ENCODE measurements at places on chromosomes 11 and 22.
A peak's percentile ranks its signal among the peaks of the same experiment; 100 is the strongest.

DNA sequence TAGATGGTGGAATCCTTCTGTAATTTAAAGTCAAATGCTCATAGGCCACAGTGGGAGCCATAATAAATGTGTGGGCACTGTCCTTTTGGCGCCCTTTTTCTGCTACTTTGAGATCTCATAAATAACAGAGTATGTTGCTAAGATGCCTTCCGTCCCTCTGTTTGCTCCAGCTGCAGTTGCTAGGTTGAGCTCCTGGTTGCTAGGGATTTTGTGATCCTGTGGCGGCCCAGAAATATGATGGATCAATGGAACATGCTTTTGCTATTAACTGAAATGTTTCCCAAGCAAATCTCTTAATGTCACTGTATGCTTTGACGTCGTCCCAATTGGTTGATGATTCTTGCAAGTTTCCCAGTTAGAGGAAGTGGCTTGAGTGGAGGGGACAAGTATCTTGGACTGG is 53.5 kb downstream of the MYO18B start:
- no peak for DNase-seq

DNA sequence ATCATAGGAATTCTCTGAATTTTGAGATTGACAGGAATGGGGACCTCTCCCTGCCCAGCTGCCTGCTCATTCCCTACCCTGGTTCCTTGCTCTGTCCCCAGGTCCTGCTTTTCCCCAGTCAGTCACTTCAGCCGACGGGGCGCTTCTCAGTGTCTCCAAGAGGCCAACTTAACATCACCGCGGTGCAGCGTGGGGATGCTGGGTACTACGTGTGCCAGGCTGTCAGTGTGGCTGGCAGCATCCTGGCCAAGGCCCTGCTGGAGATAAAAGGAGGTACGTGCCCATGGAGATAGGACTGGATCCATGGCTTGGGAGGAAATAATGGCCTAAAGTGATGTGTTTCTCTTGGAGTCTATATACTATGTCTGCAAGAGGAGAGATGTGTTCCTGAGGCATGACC is 7.0 kb downstream of the ROBO3 start:
- no peak for DNase-seq

DNA sequence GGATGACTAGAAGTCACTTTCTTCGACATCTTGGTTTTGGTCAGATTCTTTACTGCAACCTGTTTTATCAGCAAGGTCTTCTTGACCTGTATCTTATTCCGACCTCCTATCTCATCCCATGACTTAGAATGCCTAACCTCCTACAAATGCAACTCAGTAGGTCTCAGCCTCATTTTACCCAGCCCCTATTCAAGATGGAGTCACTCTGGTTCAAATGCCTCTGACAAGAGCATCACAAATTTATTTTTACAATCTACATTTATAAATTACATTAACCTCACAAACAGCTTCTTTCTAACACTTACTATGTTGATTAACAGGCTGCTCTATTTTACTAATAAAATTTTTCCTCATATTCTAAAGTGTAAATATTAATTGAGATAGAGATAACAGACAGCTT is 867.0 kb upstream of the CNTN5 start:
- no peak for DNase-seq

- DNase-seq = no peak
These were observed 7.9 kb downstream of the AIP start for GRCh38 chr11:67490727-67491065.

DNA sequence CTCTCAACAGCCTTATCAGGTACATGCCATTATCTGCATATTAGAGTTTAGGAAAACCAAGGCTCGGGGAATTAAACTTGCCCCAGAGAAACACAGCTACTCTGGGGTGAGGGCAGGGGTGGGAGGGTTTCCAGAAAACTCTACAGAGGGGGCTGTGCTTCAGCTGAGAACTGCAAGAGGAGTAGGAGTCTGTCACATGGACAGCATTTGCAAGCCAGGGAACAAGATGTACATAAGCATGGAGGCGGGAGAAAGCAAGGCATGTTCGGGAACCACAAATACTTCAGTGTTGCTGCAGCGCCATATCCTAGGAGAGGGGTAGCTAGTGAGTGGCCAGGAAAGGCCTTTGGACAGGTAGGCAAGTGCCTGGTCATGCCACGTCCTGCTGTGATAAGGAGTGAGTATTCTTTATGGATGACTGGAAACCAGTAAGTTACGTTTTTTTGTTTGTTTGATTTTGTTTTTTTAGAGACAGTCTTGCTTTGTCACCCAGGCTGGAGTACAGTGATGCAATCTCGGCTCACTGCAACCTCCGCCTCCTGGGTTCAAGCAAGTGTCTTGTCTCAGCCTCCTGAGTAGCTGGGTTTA is 57.2 kb downstream of the GRAMD1B start:
- DNase-seq = no peak

GRCh38 chr11:132237781-132238180 is 867.4 kb downstream of the NTM start:
- no peak for DNase-seq

DNA sequence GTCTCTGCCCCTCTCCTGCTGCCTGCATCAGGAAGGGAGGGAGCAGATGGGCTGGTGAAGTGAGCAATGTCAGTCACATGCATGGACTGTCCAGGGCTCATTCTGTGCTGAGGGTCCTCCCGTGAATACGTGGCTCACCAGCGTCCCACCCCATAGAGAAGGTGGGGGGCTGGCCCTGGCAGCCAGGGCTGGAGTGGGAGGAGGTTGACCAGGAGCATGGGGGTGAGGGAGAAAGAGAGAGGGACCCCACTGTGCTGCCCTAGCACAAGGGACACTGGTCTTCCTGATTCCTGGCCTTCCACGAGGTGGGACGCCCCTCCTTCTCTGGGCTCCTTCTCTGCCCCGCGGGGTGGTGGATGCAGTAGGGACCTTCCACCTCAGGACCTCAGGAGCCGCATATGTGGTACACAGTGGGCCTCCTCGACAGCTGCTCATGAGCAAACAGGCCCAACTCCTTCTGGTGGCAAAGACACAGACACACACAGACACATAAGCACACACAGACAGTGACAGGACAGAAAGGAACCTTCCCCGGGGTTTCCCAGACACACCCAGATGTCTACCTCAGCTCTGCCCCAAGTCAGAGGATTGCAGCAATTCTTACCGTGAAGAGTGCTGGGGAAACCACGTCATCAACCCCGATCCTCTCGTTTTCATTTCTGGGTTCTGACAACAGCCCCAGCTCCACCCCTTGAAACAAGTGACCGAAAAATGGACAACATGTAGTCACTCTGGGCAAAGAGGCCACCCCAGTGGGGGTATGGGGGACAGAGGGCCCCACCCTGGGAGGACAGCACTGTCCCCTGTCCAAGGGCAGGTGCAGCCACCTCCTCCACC is 3.6 kb upstream of the APOBEC3A start:
- DNase-seq = peak; percentile 64

DNA sequence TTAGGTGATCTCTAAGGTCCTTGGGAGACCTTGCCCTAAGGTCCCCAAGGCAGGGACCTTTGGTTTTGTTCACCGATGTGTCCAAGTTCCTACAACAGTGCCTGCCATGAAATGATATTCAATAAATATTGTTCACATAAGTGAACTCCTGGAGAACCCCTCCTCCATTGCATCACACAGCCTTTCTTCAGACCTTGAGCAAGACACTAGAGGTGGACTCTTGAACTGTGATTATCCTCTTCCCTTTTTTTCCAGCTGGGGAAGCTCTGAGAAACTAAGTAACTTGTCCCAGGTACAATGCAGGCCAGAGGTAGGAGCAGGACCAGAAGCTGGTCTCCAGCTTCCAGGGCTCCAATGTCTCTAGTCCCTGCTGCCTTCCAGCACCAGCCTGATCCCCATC is 76.6 kb upstream of the LMO1 start:
- DNase-seq = no peak
